Progenitor cell of endocrine pancreas (in vitro differentiated cells): ENCODE measurements at places on chromosomes 3 and 15. TPM values are rescaled to one million over a fixed set of nuclear protein-coding genes. Genes with fewer than 3 reads are reported as not detected.

The ZMYND10 gene
- total RNA-seq = 0.86 and 2.2 TPM in 2 replicates

The TBC1D21 gene
- not detected in 2 replicates for total RNA-seq

The FILIP1L gene
- total RNA-seq = 19.4 and 29.6 TPM in 2 replicates

The CDHR4 gene
- not detected in 2 replicates for total RNA-seq

DNA sequence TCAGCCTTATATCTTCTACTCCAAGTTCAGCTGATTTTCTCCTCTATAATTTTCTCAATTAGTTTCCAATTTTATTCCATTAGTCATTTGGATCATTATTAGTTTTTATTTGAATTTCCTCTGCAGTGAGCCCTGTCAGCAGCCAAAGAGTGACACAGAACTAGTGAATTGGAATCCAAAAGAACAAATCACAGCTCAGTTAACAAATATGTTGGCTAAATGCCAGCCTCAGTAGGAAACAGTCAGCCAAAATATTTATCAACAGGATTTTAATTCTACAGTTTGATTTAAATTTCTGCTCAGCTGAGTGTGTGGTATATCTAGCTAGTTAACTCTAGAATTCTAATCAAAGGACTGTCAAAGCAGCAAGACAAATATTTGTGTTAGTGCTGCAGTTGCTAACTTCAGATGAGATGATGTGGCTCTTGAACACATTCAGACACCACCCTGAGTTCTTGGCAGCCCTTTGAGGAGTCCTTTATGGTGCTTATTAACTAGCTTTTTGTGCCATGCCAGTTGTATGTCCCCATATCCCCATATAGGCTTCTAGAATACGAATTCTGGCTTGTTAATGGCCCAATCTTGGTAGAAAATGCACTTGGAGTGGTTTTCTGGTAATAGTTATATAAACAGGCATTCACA is 194.5 kb downstream of the CPNE4 start:
- no peaks in the 10 kb centered on the region for H3K36me3 ChIP-seq
- peaks cover 4% of the 10 kb centered on the region for H3K4me1 ChIP-seq
- peaks cover 8% of the 10 kb centered on the region for H3K27me3 ChIP-seq
- DNase-seq = no peak
- no peak overlapping the region for H3K4me3 ChIP-seq

The LYZL4 gene
- not detected in 2 replicates for total RNA-seq

DNA sequence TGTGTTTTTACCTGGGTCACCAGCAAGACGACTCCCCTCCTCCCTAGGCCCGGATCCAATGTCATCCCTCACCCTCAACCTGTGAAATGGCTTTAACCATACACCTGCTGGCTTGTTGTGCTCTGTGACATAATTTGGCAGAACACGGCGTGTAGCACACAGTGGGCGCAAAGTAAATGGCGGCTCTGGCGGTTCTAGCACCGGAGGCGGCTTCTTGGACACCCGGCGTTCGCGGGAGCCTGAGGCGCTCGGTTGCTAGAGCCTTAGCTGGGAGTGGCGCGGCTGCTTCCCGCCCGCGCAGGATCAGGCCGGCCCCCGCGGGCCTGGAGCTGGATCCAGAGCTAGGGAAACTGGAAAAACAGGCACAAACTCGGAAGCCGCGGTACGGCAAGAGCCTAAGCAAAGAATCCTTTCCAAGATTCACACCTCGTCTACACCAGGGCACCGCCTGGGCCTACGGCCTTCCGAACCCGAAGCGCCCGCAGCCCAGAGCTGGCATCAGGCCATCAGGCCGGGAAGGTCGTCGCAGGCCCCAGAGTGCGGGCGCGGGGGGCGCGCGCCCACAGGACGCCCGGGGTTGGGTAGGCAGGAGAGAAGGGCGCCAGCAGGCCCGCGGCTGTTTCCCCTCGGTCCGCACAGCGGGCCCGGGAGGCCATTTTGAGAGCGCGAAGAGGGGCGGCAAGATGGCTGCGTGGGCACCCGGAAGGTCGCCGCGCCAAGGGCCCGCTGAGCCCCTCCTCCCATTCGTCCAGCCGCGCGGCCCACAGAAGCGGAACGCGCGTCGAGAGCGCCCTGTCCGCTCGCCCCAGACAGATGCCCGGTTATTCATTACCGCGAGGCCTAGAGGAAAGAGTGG is 43.9 kb upstream of the POLG start:
- H3K4me3 ChIP-seq = peak overlapping the region; percentile 21
- peaks cover 94% of the 10 kb centered on the region for H3K27me3 ChIP-seq
- no peaks in the 10 kb centered on the region for H3K4me1 ChIP-seq
- no peak overlapping the region for H3K27ac ChIP-seq
- no peak for DNase-seq
